Activated gamma-delta T cell treated with anti-CD3 and anti-CD28 coated beads, Interleukin-2, amount 50 U/mL, for 16 hours (primary cell): ENCODE measurements at places on chromosomes 6 and 20.

- DNase-seq, result no peak
Measured at GRCh38 chr6:21348504-21349195, 244.9 kb upstream of the SOX4 start.

DNA sequence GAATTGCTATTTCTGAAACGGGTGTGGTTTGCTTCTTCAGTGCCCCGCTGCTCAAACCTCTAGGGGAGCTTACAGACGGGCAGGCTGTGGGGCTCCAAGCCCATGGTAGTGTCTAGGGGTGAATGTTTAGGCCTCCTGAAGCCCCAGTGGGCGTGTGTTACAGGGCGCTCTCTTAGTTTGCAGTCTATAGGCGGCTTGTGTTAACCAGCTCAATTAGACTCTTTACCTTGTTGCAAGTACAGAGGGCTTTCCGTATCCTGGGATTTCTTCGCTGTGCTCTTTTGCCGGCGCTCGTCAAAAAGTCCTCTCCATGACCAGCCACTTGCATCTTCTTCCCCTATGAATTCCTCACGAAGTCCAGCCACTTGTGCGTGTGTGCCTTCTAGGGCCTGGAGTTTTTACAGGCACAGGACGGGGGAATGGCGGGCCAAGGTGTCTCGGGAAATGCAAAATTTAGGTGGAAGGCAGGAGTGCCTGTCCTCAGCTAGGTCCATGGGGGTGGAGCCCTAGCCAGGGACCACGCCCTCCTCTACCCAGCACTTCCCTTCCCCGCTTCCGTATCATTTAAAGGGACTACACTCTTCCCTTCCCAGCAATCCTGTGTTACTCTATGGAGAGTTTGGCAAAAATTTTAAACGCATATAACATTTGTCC is 94.5 kb downstream of the HTR1B start:
- DNase-seq, result no peak

- no peak for DNase-seq
Measured at GRCh38 chr6:159102373-159103160, 57.8 kb upstream of the TAGAP start.

DNA sequence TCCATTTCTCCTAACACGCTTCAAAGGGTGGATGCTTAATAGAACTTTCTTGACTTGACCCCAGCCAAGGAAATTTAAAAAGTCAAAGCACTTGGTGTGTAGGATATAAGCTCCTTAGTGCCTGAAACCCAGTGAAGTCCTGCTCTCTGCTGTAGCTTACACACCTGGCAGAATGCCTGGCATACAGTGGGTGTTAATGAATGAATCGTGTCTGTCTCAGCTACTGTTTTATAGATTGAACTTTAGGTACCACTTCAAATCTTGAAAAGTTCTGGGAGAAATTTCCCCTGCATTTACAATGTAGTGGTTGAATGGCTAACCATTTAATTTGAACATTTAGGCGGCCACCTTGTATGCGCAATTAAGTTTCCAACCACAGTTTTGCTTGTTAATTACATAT is 70.5 kb upstream of the ZNF217 start:
- no peak for DNase-seq

- DNase-seq, result no peak
Measured at GRCh38 chr6:107272246-107272645, 156.9 kb upstream of the BEND3 start.

DNA sequence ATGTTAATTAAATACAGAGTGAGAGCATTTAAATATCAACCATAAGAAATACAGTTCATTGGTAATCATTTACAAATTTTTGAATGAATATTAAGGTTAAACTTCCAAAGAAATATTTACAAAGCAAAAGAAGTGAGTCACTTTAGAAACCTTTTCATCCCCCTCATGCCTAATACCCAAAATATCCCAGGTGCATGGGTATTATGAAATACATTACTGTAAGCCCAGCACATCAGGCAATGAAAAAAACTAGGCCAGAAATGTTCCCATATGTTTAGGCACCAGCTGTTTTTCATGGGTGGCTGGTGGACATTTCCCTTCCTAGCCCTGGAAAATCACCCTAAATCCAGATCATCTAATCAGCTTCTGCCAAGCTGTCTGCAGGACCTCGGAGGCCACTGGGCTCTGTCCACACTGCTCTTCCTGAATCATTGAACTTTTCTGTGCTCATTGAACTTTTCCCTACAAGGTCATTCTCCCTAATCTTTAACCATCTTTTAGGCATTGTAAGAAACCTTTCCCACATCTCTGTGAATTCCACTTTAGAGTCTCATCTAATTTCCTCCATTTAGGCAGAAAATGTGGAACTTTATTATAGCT is 145.3 kb upstream of the STXBP5 start:
- DNase-seq, result no peak

GRCh38 chr6:17874753-17875152 is 112.7 kb downstream of the KIF13A start:
- no peak for DNase-seq

DNA sequence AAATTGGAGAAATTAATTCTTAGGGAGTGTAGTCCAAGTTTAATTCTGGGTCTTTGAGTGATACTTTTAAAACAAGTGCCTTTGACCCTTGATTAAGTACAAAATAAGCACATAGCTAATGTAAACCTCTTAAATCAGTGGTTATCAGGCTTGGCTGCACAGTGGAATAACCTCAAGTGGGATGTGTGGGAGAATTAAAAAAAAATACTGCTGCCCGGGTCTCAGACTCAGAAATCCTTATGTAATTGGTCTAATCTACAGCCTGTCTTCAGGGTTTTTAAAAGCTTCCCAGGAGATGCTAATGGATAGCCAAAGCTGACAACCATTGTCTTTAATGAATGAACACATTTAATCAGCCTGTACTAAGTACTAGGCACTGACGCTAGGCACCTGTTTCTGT is 28.5 kb upstream of the TMEM14A start:
- no peak for DNase-seq

GRCh38 chr20:37808233-37809070 is 94.5 kb upstream of the VSTM2L start:
- DNase-seq, result no peak

GRCh38 chr20:41671143-41671542 is 53.0 kb upstream of the CHD6 start:
- no peak for DNase-seq

- no peak for DNase-seq
Measured at GRCh38 chr6:143734641-143735063, 56.9 kb downstream of the PHACTR2 start.
